ENCODE measurements at places on chromosomes 3 and 15.

DNA sequence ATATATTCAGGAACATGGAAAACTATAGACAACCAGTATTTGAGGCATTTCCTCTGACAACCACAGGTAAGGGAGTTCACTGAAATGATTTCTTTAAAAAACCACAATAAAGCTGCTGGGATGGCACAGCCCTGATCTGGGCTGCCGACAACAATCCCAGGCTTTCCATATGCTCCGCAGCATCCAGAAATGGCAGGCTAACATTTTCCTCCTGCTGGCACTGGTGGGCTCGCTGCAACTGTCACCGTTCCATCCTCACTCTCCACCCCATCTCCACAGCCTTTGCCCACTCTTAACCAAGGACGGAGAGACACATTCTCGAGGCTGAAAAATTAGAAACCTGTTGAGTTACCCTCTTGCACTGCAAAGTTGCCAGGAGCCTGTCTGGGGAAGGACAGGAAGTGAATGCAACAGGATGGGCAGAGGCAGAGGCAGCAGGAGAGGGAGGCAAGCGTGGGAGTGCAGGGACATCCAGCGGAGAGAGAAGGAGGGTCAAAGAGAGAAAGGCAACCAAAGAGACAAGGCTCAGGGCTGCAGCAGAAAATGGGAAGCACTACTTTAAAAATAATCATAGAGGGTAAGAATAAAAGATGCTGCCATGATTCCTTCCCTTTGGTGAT lies 79.0 kb upstream of the ARRDC4 start:
- DNase-seq, result no peak

DNA sequence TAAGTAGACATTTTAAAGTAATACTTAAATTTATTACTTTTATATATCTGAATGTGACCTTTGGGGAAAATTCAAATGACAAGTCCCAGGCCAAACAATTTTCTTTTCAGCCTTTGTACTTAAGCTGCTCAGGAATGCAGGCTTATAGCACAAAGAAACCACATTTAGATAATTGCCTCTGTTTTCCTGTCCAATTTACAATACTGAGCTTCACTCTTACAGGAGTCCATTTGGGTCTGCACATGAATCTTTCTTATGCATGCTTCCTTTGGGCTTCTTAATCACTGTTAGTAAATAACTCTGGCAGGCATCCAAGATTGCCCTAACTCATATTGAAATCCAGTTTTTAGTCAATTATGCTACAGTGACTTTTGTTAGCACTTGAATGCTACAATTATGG lies 459.4 kb upstream of the TGFBR2 start:
- no peak for DNase-seq

GRCh38 chr15:60554494-60554893 lies 75.6 kb upstream of the ICE2 start:
- no peak for DNase-seq

DNA sequence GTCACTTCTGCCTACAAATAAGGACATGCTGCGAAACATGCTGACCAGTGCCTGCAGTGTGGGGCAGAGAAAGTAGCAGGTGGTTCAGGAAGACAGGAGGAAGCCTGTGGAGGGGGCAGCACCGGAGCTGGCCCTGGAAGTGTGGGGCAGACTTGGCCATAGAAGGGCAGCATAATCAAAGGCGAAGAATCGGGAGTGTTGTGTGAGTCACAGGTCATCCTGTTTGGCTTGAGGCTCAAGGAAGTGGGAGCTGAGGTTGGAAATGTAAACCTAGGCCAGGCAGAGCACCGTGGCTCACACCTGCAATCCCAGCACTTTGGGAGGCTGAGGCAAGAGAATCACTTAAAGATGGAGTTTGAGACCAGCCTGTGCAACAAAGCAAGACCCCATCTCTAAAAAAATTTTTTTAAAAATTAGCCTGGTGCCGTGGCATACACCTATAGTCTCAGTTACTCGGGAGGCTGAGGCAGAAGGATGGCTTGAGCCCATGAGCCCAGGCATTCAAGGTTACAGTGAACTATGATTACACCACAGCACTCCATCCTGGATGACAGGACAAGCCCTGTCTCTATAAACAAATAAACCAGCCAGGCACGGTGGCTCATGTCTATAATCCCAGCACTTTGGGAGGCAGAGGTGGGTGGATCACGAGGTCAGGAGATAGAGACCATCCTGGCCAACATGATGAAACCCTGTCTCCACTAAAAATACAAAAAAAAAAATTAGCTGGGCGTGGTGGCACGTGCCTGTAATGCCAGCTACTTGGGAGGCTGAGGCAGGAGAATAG lies 54.0 kb downstream of the FAM43A start:
- DNase-seq, result no peak

- no peak for DNase-seq
These were observed 92.9 kb downstream of the UBE3A start for GRCh38 chr15:25345943-25346342.

- DNase-seq, result no peak
These were observed 77.0 kb downstream of the KLF13 start for GRCh38 chr15:31403606-31404005.

- DNase-seq, result no peak
These were observed 20.2 kb downstream of the RYR3 start for GRCh38 chr15:33330931-33331330.

- no peak for DNase-seq
These were observed 165.6 kb downstream of the IGF1R start for GRCh38 chr15:98813951-98814350.

GRCh38 chr3:83843716-83844115 lies 1115.1 kb upstream of the CADM2 start:
- no peak for DNase-seq

DNA sequence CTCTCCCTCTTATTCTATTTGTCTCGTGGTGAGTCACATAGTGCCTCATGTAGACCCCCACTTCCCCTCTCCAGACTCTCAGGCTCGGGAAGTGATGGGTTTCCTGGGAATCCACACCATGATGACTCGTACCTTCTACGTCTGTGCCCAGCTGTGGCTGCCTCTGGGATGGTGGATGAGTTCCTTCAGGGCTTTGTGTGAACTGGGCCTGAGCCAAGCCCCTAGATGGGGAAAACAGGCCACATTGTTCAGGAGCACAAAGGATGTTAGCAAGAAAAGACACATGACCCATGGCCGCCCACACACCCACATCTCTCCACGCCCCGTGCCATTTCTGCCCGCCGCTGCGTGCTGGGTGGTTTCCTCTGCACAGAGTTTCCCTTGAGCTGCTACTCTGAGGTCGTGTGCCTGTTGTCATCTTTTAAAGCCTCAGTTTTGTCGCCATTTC lies 10.5 kb downstream of the ISG20 start:
- peak; percentile 86 for DNase-seq

DNA sequence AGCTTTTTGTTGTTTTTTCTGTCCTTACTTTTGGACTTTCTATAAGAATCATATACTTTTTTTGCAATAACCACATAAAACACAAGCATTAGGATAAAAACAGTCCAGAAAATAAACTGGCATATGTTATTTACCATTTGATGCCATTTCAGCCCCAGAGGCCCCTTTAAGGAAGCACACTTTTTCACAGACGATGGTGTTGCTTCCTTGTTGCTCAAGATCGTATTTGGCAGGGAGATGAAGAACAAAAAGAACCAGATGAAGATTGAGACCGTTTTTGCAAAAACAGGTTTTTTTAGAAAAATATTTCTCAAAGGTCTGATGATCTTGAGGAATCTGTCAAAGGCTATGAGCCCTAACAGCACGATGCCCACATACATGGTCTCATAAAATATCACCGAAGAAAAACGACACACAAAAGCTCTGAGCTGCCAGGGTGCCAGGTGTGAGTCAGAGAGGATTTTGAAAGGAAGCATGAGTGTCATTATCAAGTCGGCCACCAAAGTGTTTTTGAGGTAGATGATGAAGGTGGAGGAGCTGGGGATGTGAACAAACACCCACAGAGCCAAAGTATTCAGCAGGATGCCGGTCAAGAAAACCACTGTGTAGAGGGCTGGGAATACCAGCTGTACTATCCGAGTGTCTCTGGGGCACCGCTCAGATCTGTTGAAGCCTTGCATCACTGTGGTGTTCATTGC lies 902 bp downstream of the P2RY13 start:
- DNase-seq, result no peak

DNA sequence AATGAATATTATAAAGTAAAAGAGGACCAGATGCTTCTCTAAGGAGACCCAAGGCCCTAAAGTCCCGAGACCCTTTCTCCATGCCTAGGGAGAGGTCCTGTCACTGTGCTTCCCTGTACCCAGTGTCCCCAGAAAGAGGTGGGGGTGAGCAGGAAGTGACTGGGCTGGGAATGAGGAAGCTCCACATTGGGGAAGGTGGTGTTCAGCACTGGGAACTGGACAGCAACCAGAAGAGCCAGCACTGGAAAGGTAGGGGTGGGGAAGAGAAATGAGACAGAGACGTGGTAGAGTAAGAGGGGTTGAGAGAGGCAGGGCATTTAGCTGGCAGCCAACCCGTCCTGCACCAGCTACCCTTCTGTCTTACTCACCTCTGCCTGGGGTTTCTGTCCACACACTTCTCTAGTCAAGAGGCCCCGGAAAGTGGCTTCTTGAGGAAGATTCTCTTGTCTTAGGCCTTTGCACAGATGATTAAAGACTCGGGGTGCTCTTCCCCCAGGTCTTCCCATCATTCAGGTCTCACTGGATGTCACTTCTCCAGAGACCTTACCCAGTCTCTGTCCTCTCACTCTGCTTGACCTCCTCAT lies 12.2 kb downstream of the RRP9 start:
- peak; percentile 26 for DNase-seq

DNA sequence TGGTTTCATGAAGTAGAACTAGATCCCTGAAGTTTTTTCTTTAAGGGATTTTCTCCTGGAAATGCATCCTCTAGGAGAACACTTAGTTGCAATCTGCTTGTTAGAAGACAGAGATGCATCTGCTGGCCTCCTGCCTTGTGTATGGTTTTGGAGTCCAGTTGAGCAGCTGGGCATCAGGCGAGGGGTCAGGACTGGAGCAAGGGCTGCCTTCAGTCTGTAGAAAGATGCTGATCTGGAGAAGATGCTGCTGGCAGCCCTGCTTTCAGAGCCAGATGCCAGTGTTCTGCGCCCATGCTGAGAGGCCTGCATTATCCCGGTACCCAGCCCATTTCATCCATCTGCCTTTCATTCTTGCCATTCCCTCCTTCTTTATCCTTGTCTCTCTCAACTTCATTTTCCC lies 77.4 kb downstream of the CHCHD6 start:
- DNase-seq, result no peak

GRCh38 chr3:182092662-182093262 lies 381.0 kb downstream of the SOX2 start:
- DNase-seq, result no peak

GRCh38 chr3:187264021-187264420 lies 27.5 kb downstream of the MASP1 start:
- no peak for DNase-seq

- no peak for DNase-seq
These were observed 7.2 kb upstream of the MUC13 start for GRCh38 chr3:124941771-124942170.

GRCh38 chr3:72460205-72461174 lies 387.8 kb downstream of the SHQ1 start:
- no peak for DNase-seq

DNA sequence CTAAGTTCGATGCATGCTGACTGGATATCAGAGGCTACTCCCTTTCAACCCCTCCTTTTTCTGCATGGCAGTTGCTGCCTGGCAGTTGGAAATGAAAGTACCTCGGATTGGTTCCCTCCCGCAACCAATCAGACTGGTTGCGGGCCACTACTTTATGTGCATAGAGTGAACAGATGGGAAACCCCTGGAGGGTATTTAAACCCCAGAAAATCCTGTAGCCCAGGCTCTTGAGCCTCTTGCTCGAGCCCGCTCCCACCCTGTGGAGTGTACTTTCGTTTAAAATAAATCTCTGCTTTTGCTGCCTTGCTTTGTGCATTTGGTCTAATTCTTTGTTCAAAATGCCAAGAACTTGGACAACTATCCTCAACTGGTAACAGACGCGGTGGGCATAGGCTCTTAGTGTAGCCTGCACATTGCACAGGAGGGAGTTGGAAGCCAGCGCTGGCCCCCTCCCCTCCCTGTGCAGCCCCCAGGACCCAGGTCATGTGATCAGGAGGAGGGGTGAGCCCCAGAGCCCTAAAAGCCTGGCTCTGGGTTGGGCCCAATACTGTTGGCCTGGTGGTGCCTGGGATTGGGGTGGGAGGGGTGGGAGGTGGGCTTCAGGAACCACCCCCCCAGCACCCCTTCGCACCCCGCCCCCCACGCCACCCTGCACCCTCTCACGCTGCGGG lies 26.8 kb downstream of the RHCG start:
- no peak for DNase-seq

- no peak for DNase-seq
These were observed 26.4 kb upstream of the LRIG1 start for GRCh38 chr3:66527246-66527645.

DNA sequence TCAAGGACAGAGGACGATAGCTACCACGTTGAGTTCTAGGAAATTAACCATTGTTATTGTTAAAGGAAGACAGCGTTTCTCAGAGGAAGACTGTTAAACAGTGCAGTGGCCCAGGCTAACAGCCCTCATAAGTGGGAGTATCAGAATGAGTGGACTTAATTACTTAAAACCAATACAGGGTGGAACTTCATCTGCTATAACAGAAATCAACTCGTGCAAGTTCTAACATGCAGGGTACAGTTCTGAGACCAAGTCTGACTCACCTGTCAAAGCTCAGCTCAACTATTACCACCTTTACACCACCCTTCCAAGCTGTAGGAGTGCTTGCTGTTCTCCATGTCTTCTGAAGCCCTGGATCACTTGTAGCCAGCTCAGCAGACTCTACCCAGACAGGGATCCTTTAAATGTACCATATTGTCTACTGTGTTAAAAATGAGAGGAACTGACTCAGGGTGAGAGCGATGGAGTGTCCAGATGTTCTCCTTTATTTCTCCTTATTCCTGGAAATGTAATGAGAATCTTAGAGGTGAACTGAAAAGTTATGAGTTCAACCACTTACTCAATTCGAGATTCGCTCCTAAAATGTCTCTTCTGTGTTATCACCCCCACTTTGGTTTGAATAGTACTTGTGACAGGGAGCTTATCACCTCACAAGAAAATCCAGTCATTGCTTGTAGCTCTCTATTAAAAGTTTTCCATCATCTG lies 26.5 kb downstream of the CD86 start:
- no peak for DNase-seq

- no peak for DNase-seq
These were observed 264.3 kb upstream of the LRTM1 start for GRCh38 chr3:55191911-55192775.

DNA sequence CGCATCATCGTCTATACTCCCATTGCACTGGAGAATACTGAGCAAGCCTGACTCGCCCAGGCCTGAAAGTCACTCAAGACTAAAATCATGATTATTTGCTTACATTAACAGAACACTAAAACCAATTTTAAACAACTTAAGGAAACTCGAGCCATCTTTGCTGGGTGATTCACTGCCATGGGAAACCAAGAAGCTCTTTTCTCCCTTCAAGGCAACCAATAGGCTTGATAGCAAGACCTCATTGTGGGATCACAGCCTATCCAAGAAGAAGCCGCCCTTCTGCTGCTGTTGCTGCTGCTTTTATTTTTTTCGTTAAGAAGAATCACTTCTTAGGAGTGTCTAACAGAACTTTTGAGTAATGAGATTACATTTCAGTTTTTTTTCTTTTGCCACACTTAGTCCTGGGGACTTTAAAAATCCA lies 479.4 kb downstream of the FOXP1 start:
- DNase-seq, result no peak

- no peak for DNase-seq
These were observed 104.5 kb downstream of the SST start for GRCh38 chr3:187565701-187566100.

Measured in activated CD8-positive, alpha-beta memory T cell treated with anti-CD3 and anti-CD28 coated beads, Interleukin-2, amount 50 U/mL, for 48 hours (primary cell).